SK-N-MC (cell line): ENCODE measurements at places on chromosomes 7 and 10.

DNA sequence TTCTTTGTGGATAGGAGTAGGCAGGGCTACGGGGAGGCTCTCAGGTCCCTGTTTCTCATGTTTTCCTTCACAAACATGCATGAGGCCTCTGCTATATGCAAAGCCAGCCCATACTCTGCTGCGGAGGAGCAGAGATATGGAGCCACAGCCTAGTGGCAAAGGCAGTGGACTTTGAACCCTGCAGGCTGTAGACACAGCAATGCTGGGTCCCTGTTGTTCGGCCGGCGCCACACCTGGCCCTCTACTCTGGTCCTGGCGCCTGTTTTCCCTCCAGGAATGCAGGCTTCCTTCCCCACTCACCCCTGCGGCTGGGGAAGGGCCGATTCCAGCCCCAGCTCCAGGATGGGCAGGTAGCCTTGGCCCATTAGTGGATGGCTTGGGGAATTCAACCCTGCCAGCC, 11.5 kb downstream of the CLRN3 start:
- DNase-seq, result no peak

GRCh38 chr10:50224330-50224952, 26.9 kb downstream of the ASAH2 start:
- DNase-seq, result peak; percentile 14

DNA sequence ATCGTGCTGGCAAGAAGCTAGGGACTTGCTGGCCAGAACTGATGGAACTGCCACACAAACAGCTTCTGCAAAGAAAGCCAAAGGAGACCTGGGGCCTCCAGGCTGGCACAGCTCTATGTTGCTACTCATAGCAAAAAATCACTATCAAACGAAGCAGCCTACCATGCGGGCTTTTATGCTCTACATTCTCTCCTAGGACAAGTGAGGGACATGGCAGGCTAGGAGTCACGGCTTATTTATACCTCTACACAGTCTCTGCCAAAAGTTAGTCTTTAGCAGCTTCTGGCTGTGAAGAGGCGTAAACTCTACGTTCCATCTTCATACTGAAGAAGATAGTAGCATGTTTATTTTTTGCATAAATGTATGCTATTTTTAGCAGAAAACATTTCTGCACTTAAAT, 35.4 kb downstream of the CDCA7L start:
- no peak for DNase-seq

GRCh38 chr10:86481761-86482160, 39.8 kb downstream of the WAPL start:
- no peak for DNase-seq

GRCh38 chr10:102463983-102464382, 12.6 kb upstream of the C10orf95 start:
- no peak for DNase-seq

DNA sequence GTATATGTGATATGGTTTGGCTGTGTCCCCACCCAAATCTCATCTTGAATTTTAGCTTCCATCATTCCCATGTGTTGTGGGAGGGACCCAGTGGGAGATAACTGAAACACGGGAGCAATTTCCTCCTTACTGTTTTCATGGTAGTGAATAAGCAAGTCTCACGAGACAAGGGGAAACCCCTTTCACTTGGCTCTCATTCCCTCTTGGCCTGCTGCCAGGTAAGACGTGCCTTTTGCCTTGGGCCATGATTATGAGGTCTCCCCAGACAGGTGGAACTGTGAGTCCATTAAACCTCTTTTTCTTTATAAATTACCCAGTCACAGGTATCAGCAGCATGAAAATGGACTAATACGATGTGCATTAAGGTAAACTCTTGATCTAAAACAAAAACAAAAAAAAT, 357.1 kb upstream of the AOAH start:
- DNase-seq, result no peak

DNA sequence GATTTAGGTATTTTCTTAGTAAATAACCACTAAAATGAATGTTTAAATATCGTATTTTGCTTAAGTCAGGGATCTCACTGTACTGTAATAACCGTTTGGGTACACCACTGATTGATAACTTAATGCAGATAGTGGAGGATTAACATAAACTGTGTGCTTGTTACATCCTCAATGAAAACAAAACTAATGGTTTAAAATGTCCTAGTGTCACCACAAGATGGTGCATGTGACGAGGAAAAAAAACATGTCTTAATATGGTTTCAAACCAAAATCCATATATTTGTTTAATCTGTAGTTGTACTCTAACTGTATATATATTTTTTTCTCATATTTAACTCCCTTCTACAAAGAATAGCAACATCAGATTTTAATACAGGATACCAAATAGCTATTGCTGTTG, 19.2 kb downstream of the ARMC10 start:
- no peak for DNase-seq

GRCh38 chr10:5659702-5660528, 6.5 kb downstream of the ASB13 start:
- DNase-seq, result no peak

GRCh38 chr10:132845041-132845551, 59.1 kb upstream of the NKX6-2 start:
- DNase-seq, result no peak

DNA sequence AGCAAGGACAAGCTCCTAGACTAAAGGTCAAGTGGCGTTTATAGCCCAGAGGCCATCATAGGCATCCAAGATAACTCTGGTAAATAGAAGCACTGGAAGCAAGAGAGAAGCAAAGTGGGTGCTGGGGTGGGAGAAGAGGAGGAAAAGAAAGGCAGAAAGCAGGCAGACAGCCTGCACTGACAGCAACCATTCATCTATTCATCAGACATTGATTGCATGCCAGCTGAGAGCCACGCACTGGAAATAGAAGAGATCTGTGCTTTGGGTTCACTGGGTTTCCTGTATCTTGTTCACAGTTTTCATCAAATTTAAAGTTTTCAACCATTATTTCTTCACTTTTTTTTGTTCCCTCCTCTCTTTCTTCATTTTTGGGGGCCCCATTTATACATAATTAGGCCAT, 4.7 kb upstream of the SLIT1 start:
- no peak for DNase-seq

GRCh38 chr10:114708084-114708483, 50.0 kb upstream of the ABLIM1 start:
- DNase-seq, result no peak
